ENCODE measurements at places on chromosomes 2 and 18.
A peak's percentile ranks its signal among the peaks of the same experiment; 100 is the strongest.

DNA sequence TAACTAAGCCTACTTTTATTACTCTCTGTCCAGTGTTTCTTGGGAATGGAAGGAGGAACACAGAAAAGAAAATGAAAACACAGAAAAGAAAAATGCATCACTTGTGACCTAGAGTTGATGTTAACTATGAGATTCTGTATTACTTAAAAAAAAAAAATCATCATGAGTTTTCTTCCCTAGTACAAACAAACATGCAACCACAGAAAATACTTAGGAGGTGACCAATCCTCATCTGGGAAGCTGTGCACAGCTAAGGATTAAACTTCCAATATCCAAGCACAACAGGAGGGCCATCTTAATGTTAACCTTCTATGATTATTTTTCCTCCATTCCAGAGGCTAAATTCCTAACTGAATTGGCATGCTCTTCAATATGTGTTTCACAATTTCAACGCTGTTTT lies 1140.4 kb downstream of the LRP1B start:
- no peak for DNase-seq

DNA sequence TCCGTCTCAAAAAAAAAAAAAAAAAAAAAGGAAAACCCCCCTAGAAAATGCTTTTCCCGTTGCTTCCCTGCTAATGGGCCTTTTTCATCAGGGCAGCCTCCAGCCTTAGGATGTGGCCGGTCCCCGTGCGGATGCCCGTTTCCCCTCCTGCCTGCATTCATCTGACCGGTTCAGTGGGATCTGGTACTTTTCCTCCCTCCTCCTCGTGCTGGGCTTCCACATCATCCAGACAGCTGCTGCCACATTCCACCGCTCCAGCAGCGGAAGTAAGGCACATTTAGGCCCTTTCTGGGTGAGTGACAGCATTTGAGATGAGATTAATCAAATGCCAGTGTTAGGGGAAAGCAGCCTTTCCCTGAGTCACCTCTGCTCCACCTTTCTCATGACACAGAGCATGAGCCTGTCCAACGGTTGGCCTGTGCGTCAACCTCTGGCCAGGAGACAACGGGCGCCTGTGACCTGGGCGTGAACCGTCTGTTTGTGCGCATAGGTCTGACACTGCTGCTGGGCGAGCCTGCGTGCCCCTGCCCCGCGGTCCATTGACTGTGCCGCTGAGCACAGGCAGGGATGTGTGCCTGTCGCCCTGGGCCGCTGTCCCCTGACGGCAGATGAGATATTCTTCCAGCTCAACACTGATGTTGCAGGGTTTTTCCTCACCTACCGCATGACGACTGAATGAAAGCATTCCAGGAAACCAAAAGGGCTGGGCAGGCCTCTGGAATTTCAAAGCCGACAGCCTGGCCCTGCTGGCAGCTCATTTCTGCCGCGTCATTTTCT lies 174.0 kb downstream of the TGIF1 start:
- DNase-seq, result no peak

DNA sequence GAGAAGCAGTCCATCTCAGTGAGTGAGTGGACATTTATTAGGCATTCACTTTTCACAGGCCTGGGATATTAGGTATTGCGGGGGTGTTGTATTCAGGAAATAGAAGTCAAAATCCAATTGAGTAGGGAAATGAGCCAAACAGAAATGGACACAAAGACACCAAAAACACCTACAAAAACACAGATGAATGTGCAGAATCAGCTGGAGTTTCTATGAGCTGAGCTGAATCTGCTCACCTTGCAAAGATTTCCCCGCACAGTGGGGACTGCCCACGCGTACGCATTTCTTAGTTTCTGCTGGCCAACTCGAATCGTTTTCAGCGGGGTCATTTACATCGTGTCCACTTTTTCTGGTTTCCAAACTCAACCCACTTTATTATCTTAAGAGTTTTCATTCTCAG lies 160.0 kb downstream of the BCL2 start:
- DNase-seq, result no peak

DNA sequence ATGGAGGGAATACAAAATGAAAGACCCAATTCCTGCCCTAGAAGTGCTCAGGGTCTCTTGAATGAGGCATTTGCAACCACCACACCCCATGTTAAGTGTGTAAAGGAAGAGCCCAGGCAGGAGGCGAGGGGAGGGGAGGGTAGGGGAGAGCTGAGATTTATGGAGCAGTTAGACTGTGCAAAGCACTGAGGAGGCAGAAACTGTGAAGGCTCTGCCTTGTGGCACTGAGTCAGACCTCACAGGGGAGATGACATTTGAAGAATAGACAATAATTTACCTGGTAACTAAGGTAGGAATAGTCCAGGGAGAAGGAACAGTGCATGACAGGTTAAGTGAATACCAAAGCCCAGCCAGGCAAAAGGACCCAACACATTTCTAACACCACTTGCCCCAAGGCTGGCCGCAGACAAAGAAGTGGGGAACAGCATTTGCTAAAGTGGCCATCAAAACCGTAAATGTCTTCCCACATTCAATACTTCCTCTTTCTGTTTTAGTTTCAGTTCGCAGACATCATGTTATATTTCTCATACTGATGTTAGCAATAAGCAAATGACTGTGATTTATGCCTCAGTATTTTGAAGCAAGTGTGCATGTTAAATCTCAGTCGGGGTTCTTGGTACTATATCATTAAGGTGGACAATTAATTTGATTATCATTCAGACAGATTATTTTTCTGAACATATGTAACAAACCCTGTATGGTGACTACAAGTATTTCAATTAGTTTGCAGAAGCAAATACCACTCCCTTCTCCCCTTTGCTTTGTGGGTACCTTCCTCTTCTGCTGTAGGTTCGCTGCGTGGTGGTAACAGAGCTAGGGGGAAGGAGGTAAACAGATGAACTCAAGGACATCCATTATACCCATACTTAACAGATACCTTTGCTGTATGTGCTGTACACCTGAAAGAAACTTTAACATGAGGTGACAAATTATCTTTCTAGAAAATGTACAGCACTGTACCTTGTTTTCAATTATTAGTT lies 27.5 kb downstream of the CDH20 start:
- no peak for DNase-seq

DNA sequence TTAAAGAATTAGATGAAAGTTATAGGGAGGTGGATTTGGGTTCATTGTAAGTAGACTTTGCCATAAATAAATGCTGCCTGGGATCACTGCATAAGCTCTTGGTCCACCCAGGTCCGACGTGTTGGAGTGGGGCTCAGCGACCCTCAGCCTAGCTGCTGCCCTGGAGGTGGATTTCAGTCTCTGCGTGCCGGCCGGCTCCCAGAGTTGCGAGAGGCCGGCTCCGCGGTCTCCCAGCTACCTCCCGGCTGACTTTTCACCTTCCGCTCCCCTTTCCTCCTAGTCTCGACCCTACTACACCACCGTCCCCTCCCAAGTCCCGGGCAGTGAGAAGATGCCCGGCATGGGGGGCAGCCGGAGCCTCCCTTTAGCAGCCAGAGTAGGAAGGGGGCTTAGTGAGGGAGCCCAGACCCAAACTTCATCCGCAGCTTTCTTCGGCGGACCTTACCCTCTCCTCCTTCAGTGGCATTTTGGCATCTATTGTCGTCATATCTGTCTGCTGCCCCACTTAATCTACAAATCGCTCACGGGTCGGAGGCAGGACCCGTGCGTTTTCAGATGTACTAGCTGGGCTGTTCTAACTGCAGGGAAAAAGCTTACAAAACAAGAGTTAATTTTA lies 8.1 kb downstream of the EMX1 start:
- DNase-seq, result no peak

DNA sequence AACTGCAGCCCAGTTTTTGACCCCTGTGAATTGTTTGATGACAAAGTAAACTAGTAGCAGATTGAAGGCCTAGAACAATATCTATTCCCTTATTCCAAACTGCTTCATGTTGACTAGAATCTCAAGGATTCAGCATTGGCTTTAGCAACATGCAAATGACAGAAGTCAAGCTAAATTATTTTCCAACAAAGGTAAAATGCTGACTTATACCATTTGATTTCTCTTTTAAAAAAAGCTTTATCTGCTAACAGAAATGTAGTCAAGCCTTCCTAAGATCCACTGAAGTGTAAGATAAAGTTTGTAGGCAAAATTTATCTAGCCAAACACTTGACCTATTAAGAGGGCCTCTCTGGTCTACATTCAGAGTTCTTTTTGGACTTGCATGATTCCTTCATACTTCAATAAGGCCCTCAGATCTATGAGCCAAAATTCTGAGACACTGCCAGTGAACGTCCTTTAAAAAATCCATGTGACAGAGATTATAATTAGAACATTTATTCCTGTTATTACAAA lies 9.5 kb upstream of the CYBRD1 start:
- DNase-seq, result no peak

DNA sequence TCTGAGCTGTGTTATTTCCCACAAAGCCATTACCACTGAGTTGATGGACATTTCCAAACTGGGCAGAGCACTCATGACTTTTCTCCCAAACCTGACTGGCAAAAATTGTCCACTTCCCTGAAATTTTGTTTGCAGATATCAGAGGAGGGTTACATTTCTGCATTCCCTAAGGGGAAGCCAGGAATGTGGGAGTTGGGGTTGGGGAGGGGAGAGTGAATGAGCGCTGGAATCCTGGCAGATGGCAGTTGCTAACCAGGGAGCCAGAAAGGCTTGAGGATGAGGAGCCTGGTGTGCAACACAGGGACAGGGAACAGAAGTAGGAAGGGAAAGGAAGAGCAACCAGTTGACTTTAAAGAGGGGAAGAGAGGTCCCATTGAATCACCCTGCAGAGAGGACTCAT lies 14.0 kb upstream of the CCNYL1 start:
- no peak for DNase-seq

- DNase-seq, result no peak
Measured at GRCh38 chr2:26672818-26673393, 19.6 kb upstream of the KCNK3 start.

DNA sequence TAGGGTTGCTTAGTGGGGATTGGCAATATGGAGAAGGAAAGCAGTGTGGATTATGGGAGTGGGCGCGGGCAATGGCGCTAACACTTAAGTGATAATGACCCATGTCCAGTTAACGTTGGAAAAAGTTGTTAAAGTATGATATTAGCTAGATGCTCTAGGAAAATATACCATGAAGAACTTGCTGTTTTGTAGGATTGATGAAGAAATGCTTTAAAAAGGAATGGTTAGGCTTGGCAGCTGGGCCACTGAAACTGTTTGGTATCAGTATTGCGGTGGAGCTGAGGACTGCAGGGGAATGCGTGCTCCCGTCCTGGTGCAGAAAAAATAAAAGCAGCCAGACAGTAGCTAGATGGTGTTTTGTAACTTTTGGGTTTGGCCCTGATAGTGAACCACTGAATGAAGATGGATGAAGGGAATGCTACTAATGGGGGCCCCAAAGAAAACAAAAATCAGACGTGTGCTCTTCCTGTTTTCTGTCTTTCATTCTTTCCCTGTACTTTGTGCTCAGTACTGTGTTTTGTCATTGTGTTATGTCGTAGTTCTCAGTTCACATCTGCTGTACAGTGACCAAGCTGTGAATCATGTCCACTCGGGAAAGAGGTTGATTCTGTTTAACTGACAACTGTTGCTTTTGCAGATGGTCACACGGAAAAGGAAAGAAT lies 999 bp downstream of the INSIG2 start:
- no peak for DNase-seq

DNA sequence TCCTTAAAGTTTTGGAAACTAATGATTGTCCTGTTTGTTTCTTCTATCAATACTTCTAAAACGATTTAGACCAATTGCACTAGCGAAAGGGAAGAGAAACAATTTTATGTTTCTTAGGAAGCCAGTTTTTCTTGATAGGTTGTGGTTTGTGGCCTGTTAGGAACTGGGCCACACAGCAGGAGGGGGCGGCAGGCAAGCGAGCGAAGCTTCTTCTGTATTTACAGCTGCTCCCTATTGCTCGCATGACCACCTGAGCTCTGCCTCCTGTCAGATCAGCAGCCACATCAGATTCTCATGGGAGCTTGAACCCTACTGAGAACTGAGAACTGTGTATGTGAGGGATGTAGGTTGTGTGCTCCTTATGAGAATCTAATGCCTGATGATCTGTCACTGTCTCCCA lies 201.5 kb upstream of the PXDN start:
- DNase-seq, result no peak

DNA sequence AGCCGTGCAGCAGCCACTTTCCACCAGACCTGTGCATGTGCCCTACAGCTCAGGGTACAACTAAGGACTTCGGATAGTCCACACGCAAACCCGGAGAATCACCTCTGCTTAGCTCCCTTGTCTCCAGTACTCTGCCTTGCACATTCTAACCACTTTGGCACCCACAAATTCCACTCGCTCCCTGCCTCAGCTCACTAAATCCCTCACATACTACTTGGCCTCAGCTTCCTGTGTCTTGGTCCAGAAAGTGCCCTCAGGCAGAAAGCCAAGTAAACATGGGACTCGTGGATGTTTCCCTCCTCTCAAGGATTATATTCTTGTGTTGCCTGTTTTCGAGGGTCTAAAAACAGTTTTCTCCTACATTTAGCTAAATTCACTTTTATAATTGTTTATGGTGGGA lies 157.8 kb upstream of the DAPL1 start:
- no peak for DNase-seq

- no peak for DNase-seq
Measured at GRCh38 chr18:44533071-44533470, 147.6 kb upstream of the SETBP1 start.

DNA sequence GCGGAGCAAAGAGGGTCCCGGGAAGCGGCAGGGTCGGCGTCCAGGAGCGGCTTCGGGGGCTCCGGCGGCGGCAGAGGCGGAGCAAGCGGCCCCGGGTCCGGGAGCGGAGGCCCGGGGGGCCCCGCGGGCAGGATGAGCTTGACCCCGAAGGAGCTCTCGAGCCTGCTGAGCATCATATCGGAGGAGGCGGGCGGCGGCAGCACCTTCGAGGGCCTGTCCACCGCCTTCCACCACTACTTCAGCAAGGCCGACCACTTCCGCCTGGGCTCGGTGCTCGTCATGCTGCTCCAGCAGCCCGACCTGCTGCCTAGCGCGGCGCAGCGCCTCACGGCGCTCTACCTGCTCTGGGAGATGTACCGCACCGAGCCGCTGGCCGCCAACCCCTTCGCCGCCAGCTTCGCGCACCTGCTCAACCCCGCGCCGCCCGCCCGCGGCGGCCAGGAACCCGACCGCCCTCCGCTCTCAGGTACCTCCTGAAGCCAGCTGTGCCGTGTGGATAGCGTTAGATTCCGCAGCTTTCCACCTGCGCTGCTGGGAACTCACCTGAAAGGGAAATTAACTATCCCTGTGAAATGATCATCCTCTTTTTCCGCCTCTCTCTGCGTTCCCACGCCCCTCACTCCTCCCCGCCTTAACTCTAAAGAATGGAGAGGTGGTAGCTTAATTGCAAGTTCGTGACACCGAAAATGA lies 472 bp downstream of the CNOT11 start:
- peak; percentile 56 for DNase-seq

DNA sequence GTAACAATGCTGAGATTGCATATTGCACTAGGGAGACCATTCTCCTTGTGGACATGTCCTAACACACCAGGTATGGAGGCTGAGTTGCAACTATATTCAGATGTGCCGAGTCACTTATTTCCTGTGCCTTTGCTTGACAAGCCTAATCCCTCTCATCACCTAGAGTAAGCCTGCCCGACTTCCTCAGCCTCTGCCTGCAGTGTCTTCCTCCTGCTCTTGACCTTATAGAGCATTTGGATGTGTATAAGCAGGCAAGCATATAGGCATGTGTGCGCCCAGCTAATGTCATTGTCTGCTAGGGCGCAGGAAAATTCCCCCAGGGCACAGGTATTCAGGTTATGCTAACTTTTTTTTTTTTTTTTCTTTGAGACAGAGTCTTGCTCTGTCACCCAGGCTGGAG lies 316.9 kb downstream of the CDH2 start:
- DNase-seq, result no peak

GRCh38 chr2:26458365-26459042 lies 19.4 kb downstream of the OTOF start:
- DNase-seq, result no peak

Data from stimulated activated CD4-positive, alpha-beta T cell treated with anti-CD3 and anti-CD28 coated beads, Interleukin-2, amount 100 ng/mL, for 4 hours (primary cell).